ENCODE measurements at places on chromosomes 3 and 15. TPM values are rescaled to one million over a fixed set of nuclear protein-coding genes. Genes with fewer than 3 reads are reported as not detected.

PXYLP1 gene
- total RNA-seq: 9.0 TPM

CCDC80 gene
- 8.2 TPM for total RNA-seq

MESP1 gene
- total RNA-seq: 0.26 TPM

ELL3 gene
- total RNA-seq: 23.2 TPM

PSTPIP1 gene
- not detected for total RNA-seq

PRTG gene
- total RNA-seq: under 0.01 TPM

LRCH3 gene
- total RNA-seq: 25.5 TPM

NAALADL2 gene
- 1.1 TPM for total RNA-seq

ISLR gene
- 0.53 TPM for total RNA-seq

GPR149 gene
- not detected for total RNA-seq

APBA2 gene
- total RNA-seq: 5.3 TPM

ARNT2 gene
- total RNA-seq: 0.26 TPM

DNA sequence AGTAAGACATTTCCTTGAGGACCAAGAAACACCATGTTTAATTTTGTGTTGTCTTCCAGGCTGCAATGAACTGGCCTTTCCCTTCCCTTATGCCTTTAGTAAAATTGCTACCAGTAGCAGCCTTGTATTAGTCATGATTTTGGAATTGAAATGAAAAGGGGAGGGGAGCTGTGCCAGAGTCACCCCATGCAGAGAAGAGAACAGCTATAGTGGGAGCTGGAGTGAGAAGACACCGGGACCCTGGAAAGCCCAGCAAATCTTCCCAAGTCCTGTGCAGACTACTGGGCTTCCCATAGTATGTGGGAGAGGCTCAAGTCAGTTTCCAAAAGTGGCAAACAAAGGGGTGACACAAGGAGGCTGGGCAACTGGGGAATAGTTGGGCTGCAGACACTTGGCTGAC lies 178.5 kb downstream of the NR1D2 start:
- DNase-seq: no peak

GRCh38 chr3:24605511-24606028 lies 110.9 kb upstream of the THRB start:
- no peak for DNase-seq

DNA sequence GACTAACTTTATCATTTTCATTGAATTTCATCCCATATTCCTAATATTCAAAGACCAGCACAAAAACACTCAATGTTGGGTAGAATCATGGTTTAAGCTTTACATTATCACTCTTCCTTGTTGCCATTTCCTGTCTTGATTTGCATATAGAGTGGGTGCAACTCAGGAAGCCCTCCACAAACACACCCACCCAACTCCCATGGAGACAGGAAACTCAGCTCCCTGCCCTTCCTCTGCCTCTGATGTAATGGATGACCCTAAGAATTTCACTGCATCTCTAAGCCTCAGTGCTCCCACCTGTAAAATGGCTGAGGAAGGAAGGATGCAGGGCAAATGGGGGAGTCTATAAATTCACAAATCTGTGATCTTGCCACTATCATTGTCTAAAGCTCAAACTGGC lies 98.1 kb upstream of the BFSP2 start:
- DNase-seq: peak; percentile 32

- peak; percentile 18 for DNase-seq
Measured at GRCh38 chr3:71542521-71543370, 40.8 kb downstream of the FOXP1 start.

GRCh38 chr3:43366481-43366880 lies 80.1 kb downstream of the SNRK start:
- DNase-seq: no peak

DNA sequence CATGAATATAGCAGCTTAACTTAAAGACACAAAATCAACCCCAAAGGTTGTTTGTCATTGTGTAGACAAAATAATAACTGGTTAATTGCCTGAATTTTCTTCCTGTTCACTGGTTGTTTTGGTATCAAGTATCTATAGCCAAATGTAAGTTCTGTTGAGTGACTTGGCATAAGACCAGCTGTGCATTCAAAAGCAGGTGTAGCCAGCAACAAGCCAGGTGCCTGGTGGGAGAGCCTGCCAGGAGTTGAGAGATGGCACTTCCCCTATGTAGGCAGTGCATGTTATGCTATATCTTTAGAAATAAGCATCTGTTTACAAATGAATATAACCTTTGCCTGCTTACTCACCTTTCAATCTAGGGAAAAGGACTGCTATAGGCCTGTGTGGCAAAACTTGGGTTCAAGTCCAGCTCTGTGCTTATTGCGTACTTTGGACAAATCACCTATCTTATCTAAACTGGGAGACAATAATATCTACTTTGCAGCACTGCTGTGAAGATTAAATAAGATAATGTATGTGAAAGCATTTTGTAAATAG lies 84.9 kb upstream of the TBL1XR1 start:
- no peak for DNase-seq

- DNase-seq: no peak
Measured at GRCh38 chr3:126351086-126351770, 6.0 kb downstream of the KLF15 start.

DNA sequence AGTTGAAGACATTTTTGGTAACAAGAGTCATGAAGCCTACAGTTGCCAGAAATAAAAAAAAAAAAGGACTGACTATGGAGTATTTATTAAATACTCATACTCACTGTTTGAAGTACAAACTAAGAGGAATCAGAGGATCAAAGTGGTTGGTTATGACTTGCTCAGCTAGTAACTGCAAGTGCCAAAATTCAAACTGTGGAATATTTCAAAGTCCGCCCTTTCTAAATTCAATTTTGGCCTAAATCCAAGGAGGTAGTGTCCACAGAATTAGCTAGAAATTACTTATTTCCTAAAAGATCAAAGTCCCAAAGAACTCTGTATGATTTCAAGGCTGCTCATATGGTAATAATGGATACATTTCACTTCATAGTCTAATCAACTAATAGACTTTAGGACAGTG lies 274.5 kb downstream of the ZBTB20 start:
- DNase-seq: no peak

- DNase-seq: no peak
Measured at GRCh38 chr3:25246913-25247312, 181.2 kb upstream of the RARB start.

DNA sequence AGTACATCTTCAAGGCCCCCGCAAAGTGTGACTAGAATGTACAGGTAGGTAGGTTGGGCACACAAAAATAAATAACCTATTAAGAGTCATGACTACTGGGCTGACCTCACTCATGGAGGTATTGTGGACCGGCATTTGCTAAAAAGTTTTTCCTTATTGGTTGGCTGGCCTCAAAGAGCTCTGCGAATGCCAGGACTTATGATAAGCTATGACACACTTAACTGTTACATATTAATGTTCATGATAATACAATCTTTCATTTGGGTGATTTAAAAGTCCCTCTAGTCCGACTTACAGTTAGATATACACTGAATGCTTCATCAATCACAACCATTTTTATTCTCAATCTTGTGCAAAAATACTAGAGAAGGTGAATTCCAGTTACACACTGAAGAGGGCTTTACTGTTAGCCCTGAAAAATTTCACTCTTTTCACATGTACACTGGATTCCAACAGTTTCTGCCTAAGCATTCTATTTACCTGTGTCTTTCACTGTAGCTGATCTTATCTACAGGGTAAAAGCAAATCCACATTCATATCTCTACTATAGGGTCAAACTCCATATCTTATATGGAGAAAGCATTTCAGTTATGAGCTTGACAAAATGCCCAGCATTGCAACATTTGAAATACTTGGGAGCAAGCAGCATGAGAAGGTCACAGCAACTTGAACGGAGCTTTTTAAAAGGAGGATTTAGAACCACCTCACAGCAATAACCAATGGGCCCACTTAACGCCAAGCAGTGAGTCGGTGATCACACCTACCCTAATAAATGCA lies 329.1 kb downstream of the FOXP1 start:
- DNase-seq: no peak

GRCh38 chr15:43872416-43873020 lies 45.7 kb downstream of the WDR76 start:
- DNase-seq: peak; percentile 64

- DNase-seq: peak; percentile 88
Measured at GRCh38 chr3:50163572-50164455, 8.7 kb downstream of the SEMA3F start.

- DNase-seq: no peak
Measured at GRCh38 chr3:187648177-187648576, 22.0 kb downstream of the SST start.

- peak; percentile 91 for DNase-seq
Measured at GRCh38 chr3:111610189-111610588, 15.0 kb upstream of the ZBED2 start.

DNA sequence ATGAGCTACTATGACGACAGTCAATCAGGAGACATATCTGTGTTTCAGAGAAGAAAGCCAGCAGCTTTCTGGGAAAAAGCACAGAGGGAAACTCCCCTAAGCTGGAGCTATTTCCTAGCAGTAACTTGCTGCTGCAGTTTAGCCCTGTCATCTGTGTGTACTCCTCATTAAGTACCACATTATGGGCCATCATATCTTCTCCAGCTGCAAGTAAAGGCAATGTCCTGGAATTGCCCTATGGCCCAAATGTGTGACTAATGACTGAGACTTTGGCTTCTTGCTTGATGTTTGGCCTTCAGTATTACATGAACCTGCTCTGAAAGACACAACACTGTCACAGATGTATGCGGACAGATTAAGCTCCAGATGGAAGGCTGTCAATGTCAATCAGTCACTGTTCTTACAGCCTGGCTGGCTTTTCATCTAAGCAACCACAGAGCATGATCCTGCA lies 190.8 kb downstream of the FHIT start:
- DNase-seq: peak; percentile 32

DNA sequence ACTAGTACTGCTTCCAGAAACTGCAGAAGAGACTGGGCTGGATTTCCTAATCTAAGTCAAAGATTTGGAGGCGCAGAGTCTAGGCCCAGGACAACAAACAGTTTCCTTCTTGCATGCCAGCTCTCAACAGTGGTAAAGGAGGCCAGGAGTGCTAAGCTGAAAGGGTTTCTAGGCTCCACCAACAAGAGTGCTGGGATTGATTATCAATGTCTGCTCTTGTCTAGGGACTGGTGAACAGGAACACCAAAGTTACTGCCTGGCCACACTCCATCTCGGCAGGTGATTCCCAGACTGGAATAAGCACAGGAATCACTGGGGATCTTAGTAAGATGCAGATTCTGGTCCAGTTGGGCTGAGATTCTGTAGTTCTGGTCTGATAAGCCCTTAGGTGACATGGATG lies 22.8 kb upstream of the FGD5 start:
- DNase-seq: no peak

GRCh38 chr3:102745881-102746280 lies 311.1 kb downstream of the ZPLD1 start:
- DNase-seq: peak; percentile 9

- DNase-seq: peak; percentile 87
Measured at GRCh38 chr3:72538070-72538745, 310.0 kb downstream of the SHQ1 start.

- DNase-seq: no peak
Measured at GRCh38 chr3:47884603-47885002, 81.7 kb downstream of the DHX30 start.

- no peak for DNase-seq
Measured at GRCh38 chr15:85380812-85381642, 624 bp downstream of the AKAP13 start.

GRCh38 chr3:18124501-18124900 lies 300.6 kb downstream of the SATB1 start:
- peak; percentile 85 for DNase-seq

DNA sequence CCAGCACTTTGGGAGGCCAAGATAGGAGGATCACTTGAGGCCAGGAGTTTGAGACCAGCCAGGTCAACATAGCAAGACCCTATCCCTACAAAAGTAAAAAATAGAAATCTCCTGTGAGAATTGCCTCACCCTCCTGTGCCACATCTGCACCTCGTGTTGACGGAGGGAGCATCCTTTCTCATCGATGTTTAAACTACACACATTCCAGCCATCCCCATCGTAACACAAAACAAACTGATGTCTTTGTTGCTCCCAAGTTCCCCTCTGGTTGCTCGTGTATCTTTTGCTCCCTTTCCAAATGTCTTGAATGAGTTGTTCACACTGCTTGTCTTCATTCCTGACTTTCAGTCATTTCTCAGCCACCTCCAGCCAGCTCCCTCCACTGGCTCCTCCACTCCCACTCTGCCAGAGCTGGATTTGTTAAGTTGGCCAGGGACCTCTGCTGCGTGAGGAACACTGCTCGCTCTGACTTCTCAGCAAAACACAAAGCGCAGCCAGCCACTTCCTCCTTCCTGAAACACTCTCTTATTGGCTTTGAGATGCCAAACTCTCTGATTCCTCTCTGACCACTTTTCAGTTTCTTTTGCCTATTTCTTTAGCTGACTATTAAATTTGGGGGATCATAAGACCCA lies 53.6 kb upstream of the ATP13A3 start:
- DNase-seq: no peak

DNA sequence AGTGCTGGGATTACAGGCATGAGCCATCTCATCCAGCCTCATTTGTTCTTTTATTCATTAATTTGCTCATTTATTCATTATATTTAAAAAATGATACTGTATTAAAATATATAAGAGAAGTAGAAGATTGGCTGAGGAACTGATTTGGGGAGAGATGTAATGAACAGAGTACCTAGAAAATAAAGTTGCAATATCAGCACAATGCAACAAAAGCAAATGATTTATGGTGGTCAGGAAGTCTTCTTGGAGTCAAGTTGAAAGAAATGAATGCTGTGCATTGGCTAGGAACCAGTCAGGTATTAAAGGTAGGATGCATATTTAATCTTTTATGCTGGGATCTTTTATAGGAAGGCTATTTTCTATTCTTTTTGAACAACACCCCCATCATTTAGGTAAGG lies 152.2 kb downstream of the C3orf38 start:
- no peak for DNase-seq

DNA sequence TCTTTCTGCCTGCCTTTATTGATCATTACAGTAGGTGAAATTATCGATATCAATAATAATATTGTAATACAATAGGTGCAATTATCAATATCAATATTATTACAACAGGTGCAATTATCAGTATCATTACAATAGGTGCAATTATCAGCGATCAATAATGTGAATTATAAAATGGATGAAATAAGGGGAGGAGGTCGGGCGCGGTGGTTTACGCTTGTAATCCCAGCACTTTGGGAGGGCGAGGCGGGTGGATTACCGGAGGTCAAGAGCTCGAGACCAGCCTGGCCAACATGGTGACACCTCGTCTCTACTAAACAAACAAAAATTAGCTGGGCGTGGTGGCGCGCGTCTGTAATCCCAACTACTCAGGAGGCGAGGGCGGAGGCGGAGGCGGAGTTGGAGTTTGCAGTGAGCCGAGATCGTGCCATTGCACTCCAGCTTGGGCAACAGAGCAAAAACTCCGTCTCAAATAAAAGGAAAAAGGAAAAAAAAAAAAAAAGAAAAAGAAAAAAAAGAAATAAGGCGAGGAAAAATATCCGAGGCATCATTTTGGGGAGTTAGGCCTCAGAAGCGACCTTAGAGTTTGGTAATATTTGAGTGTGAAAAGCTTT lies 611 bp upstream of the BNIP2 start:
- peak; percentile 62 for DNase-seq

- DNase-seq: no peak
Measured at GRCh38 chr15:85598219-85598618, 196.5 kb downstream of the KLHL25 start.

- no peak for DNase-seq
Measured at GRCh38 chr15:70339571-70340493, 242.1 kb upstream of the TLE3 start.

Measured in bronchial epithelial cell (primary cell).